ENCODE measurements at places on chromosomes 13 and 19.

- DNase-seq, result peak; percentile 46
Measured at GRCh38 chr19:53879140-53880081, 2.6 kb upstream of the PRKCG start.

- no peak for DNase-seq
Measured at GRCh38 chr13:76799696-76800095, 86.5 kb downstream of the KCTD12 start.

DNA sequence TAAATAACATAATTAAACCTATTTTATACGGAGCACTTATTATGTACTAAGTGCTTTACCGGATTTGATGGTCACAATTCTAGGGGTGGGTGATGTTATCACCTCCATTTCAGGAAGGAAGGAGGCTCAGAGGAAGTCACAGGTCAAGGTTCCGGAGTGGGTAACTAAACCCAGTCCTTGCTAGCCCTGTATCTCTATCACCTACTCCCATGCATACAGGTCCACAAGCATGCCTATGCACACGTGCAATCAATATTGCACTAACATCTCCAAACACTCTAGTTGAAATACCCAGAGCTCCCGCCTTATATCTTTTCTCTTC, 17.8 kb upstream of the FOSB start:
- DNase-seq, result no peak

GRCh38 chr13:59182241-59182640, 981.5 kb downstream of the DIAPH3 start:
- no peak for DNase-seq

DNA sequence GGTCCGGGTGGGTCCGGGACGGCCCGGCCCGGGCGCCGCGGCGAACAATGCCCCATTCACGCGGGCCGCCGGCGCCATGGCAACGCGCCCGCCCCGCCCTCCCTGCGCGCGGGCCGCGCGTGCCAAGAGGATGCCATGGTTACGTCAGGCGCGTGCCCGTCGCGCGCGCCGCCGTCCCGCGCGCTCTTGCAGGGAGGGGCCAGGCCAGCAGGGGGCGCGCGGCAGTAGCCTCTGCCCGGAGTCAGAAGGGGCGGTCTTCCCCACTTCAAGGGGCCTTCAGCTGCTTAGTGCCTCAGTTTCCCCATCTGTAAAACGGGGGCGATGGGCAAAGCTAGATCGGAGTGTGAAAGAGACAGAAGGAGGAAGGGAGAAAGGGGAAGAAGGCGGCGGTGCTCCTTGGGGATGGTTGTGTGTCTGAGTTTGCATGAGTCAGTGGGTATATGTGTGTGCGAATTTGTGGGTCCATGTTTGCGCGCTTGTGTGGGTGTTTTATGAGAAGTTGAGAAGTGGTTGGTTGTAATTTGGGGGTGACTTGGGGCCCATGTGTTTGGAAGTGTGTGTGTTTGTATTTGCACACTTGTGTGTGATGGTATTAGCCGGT, 11.6 kb upstream of the NFIX start:
- DNase-seq, result peak; percentile 56

- DNase-seq, result no peak
Measured at GRCh38 chr13:110714797-110715394, 1.4 kb downstream of the ING1 start.

- no peak for DNase-seq
Measured at GRCh38 chr13:68908879-68909278, 1198.7 kb upstream of the ATXN8OS start.
